ENCODE measurements at places on chromosomes 2 and 18.

- DNase-seq: no peak
Observed at GRCh38 chr2:152565884-152566727, 151.2 kb downstream of the PRPF40A start.

- DNase-seq: no peak
Observed at GRCh38 chr18:76442413-76443171, 52.5 kb downstream of the ZNF516 start.

DNA sequence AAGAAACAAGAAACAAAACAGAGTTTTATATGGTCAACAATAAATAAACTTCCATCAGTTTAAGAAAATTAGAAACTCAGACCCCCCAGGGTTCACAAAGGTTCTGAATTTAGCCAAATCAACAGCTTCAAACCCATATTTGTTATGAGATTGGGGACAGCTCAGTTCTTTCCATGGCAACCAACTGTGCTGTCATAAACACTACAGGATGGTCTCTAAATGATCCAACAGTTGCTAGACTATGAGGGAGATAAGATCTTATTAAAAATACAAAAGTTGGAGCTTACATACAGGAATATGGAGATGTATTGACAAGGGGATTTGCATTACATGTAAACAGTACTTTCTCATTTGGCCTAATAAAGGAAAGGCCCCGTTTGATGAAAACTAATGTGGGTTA lies 154.6 kb upstream of the CTAGE1 start:
- no peak for DNase-seq

DNA sequence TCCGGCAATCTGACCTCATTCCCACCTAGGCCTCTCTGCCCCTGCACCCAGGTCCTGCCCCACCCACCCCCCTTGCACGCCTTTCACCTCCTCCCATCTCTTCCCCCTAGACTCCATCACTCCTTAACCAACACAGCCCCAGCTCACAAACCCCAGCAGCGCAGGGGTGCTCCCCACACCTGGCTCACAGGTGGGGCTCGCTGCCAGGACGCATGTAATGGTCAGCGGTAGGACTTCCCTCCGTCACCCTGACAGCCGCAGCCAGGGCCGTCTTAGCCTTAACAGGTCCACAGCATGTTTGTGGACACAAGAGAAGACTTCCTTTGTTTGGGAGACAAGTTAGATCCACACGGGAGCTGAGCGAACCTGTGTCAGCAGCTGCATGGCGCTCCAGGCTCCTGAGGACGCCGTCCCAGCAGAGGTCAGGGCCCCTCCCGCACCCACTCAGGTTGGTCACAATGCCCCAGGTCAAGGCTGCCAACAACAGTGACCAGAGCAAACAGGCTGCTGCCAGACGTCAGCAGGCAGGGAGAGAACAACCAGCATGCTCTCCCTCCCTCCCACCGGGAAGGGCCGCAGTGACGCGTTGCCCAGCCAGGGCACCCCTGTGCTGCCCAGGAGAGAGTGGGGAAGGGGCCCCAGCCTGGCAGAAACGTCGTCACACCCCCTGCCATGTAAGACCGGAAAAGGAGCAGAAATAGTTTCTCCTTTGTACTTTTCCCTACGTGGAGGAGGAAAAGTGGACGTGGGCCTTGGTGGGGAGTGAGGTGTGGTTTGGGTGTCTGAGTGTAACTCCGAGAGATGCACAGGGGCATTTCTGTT lies 68.0 kb downstream of the PXDN start:
- DNase-seq: no peak
